ENCODE measurements at places on chromosomes 6 and 20.

GRCh38 chr6:41346441-41346840 is 11.0 kb downstream of the NCR2 start:
- DNase-seq, result no peak

- no peak for DNase-seq
Measured at GRCh38 chr6:117397536-117398227, 28.1 kb downstream of the ROS1 start.

- DNase-seq, result no peak
Measured at GRCh38 chr6:113359155-113360140, 497.7 kb upstream of the MARCKS start.

GRCh38 chr6:168713839-168714238 is 272.9 kb downstream of the SMOC2 start:
- no peak for DNase-seq

DNA sequence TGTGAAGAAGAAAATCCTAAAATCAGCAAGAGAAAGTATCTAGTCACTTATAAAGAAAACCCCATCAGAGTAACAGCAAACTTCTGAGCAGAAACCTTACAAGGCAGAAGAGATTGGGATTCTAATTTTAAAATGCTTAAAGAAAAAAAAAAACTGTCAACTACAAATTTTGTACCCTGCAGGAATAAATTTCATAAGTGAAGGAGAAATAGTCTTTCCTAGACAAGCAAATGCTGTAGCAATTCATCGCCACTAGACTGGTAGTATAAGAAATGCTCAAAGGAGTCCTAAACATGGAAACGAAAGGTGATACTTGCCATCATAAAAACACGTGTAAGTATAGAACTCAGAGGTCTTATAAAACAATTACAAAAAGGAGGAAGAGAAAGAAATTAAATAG is 54.4 kb downstream of the PDSS2 start:
- no peak for DNase-seq

- no peak for DNase-seq
Measured at GRCh38 chr6:11493974-11494373, 43.6 kb upstream of the TMEM170B start.

DNA sequence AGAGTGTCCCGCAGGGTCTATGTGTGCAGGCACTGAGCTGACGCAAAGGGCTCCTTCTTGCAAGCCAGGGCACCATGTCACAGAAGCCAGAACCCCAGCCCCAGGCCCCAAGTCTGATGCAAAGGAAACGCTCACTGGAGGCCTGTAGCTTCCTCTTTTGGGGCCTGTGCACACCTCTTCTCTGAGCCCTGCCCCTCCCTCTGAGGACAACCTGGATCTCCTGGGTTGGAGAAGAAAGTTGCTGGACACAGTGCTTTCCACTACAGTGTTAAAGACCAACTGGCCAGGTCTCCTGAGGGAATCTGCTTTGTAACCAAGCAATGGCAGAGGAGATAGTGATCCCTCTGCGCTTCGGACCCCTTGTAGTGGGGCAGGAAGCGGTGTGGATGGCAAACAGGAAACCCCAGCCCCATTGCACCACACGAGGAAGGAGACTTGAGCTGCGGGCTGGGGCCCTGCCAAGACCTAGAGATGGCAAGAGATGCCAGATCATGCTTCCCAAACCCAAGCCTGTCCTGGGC is 90.0 kb downstream of the PRND start:
- DNase-seq, result no peak

DNA sequence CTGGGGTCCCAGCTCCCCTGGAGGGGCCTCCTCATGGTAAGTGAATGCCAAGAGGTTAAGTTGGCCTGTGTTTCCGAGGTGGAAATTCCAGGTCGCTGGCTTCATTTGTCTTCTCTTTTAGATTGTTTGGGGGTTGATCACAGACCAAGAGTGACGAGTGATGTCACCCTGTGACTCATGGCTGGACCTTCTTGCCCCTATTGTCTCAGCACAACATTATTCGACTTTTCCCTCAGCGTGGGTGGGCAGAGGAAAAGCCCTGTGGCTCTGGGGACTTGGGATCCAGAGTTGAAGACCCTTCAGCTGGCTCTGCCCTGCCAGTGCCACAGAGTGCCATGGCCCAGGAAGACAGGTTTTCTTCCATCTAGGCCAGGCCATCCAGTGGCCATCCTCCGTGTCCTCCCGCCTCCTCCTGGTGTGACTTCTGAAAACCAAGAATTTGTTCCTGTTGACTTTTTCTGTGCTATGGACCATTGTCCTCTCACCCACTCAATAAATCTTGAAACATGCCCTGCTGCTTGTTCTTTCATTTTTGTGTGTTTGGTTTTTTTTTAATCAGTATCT is 15.4 kb upstream of the SNHG17 start:
- no peak for DNase-seq

DNA sequence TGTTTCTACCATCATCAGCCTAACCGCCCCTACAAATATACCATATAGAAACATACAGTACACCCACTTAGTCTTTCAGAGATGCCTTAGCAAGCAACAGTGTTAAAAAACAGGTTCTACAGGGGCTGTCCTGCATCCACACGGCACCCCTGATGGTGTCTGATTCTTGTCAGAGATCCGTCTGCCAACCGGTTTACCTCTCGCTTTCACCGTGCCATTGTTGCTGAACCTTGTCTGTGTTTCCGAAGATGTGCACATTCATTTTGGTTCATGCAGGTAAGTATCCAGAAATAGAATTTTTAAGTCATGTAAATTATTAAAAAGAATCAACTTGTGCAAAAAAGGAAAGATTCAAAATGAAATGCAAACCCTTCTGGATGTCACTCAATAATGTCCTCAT is 52.9 kb downstream of the EPHA7 start:
- DNase-seq, result no peak

- DNase-seq, result peak; percentile 6
Measured at GRCh38 chr6:138403324-138403800, 661 bp upstream of the HEBP2 start.

- no peak for DNase-seq
Measured at GRCh38 chr6:43009124-43009523, 4.6 kb downstream of the MEA1 start.

DNA sequence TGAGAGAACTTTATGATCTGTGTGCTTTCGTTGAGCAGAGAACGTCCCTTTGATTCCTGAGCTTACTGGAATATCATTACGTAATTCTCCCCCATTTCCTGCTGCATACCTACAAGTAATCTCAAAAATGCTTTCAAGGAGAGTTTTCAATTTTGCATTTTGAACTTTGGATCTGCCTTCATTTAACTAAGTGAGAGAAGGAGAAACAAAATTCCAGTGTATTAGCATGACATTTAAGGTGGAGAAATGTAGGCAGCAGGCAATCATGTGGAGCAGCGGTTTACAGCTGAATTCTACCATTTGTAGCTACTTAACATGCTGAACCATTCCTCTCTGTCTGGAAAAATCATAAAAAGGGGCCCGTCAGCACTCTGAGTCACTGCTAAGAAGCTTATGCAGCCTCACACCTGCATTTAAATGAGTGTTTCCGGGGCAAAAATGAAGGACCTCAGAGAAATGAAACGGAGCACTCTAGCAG is 451.5 kb downstream of the PLCB1 start:
- no peak for DNase-seq

DNA sequence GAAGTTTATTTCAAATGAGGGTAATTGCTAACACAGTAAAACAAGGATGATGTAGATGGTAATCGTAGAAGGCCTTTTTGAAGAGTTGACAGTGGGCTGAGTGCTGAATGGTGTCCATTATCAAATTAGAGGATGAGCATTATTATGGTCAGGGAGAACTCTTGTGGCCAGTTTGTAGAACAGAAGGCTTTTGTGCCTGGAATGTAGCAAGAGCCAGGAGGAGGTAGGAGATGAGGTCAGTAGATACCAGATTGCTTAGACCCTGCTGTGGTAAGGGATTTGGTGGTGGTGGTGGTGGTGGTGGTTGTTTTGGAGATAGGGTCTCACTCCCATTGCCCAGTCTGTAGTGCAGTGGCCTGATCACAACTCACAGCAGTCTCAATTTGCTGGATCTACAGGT is 6.2 kb downstream of the CSE1L start:
- DNase-seq, result no peak

DNA sequence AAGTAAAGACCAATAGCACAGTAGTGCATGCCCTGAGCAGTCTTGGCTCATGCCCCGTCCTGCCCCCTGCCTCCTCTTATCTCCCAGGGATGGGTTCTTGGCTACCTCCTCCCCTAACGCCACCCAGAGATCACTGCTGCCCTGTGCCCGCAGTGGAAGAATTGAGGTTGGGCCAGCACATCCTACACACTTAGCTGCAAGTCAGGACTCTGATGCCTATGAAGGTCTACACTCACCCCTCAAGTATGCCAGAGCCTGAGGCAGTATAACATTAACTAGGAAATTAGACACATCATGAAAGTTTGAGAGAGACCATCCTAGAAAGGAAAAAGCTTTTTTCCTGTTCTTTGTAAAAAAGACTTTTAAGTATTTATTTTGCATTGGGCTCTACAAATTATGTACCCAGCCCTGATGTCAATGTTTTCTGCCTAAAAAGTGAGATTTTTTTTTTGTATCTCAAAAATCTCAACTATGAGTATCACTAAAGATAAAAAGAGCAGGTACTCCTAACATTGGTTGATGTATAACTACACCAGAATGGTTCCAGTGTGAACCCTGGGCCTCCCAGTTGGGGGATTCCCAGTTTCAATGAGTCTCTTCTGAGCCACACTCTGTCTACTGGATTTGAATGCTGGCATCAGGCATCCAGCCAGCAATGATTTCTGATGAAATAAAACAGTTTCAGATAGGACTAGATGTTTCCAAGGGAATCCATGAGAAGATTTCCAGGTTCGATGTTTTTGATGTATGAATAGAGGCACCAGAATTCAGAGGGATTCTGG is 115.4 kb downstream of the ISM1 start:
- DNase-seq, result no peak

- DNase-seq, result no peak
Measured at GRCh38 chr6:137161949-137162348, 11.5 kb downstream of the IL22RA2 start.

- no peak for DNase-seq
Measured at GRCh38 chr6:23137611-23138010, 568.2 kb downstream of the HDGFL1 start.

GRCh38 chr20:21511485-21511849 is 2.4 kb downstream of the NKX2-2 start:
- no peak for DNase-seq

DNA sequence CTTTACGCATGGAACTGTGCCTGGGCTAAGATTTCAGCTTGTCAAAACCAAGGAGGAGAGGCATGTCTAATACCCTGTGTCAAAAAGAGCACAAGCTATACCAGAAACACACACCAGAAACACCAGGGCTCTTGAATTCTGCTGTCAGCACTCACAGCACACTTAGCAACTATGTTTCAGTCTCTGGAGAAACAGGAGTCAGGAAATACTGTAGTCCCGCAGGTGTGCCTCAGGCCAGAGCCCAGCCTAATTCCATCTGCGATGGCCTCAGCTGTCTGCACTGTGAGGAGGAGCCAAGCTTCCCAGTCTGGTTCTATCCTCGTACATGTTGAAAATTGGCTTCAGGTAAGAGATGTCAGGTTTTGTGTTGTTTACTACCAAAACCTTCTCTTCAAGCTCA is 31.6 kb downstream of the MTRES1 start:
- no peak for DNase-seq

GRCh38 chr6:2589171-2589661 is 161.5 kb downstream of the MYLK4 start:
- DNase-seq, result no peak

DNA sequence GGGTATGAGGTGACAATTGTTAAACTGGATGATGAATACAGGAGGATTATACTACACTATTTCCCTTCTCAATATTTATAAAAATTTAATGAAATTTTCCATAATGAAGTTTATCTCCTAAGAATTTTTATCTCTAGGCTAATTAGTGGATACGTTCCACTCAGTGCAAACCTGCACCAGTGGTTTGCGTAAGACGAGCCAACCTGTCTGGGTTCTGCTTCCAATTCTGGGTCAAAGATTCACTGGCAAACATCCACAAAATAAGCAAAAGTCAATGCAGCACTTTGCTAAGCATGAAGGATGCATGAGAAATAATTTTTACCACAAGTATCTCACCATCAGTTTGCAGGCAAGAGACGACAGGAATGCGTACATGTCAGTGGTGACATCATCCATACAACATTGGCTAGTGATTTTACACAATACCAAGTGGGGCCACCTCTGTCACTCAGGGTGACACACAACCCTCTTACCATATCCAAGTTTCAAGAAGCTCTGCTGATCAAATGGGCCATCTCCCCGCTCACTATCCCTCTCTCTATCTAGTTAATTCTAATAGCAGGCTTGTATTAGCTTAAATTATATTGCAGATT is 51.7 kb downstream of the FAM50B start:
- no peak for DNase-seq

- peak; percentile 14 for DNase-seq
Measured at GRCh38 chr6:159761129-159761872, 544 bp upstream of the ACAT2 start.

DNA sequence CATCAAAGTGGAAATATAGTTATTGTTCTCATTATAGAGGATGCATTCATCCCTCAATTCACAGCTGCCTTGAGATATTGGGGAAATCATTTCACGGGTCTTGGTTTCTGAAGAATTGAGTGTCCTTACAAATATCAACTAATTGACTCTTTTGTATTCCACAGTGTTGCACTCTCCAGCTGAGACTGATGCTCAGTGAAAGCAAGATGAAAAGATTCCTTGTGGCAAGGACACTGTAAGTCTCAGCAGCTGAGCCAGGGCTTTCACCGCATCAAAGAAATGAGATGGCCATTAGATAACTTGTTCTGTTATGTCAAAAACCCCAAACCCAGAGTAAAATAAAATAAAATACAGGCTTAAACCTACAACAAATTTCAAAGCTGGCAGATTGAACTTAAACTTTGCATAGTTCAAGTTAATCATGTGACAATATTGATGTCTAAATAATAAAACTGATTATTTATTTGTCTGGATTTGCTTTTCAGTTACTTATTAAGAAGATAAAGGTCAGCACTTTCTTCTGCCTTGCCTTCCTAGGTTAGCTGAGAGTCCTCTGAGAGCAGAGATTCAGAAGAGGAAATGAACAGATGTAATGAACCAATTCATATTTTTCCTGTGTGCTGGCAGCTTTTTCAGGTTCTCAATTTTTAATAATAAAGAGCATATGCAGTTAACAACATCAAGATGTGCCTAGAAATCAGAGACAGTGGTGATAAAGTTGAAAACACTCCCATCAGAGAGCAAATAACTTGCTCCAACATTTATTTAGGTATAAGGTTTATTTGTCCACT is 82.4 kb upstream of the SMLR1 start:
- DNase-seq, result no peak

DNA sequence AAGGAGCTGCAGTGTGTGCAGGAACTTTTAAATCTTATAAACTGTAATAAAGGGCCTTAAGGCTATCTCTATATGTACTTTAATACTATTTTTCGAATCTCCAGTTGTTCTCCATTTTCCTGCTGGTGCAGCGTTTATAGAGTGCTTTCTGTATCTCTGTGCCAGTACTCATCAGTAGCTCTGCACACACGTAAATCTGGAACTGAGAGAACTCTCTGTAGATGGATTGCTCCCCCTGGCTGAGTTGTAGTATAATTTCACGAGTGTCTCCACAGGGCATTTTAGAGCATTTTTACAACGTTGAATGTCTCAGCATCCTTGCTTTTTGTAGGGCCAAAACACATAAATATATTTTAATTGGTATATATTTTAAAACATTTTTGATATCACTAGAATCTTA is 256.5 kb downstream of the TRDN start:
- no peak for DNase-seq

GRCh38 chr20:58891086-58891717 is 38.7 kb downstream of the GNAS start:
- DNase-seq, result peak; percentile 62

All from activated T-cell treated with anti-CD3 and anti-CD28 coated beads for 4 hours (primary cell).